ENCODE measurements at places on chromosomes 12 and 14.

DNA sequence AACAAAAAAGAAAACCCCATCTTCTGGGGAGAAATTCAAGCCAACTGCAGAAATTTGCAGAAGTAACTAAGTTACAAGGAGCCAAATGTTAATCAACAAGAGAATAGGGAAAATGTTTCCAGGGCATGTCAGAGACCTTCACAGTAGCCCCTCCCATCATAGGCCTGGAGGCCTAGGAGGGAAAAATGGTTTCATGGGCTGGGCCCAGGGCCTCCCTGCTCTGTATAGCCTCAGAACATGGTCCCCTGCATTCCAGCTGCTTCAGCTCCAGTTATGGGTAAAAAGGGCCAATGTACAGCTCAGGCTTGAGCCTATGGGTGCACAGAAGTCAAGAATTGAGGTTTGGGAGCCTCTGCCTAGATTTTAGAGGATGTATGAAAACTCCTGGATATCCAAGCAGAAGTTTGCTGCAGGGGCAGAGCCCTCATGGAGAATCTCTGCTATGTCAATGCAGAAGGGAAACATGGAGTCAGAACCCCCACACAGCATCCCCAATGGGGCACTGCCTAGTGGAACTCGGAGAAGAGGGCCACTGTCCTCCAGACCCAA, 260.9 kb downstream of the DUSP6 start:
- H3K27me3 ChIP-seq = no peaks in the 10 kb centered on the region
- no peak overlapping the region for H3K27ac ChIP-seq
- peaks cover 8% of the 10 kb centered on the region for H3K36me3 ChIP-seq

DNA sequence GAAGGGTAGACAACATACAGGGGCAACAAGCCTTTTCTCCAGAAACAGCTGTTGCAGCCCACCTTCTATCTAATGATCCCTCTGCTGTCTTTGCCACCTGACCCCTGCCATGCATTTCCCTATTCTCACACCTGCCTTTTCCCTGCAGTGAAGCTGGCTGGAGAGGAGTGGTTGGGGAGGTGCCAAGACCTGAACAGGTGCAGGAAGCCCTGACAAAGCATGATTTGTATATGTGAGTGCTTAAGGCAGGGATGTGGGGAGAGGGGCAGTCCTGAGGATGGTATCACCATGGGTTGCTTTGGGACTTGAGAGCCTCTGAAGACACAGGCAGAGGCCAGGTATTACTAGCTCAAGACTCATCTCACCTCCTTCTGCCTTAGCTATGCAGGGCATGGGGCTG, 2.9 kb upstream of the PFDN5 start:
- H3K27ac ChIP-seq = no peak overlapping the region
- H3K4me3 ChIP-seq = no peak overlapping the region
- no peak for DNase-seq
- H3K36me3 ChIP-seq = peaks cover 23% of the 10 kb centered on the region
- H3K4me1 ChIP-seq = peaks cover 25% of the 10 kb centered on the region
- no peaks in the 10 kb centered on the region for H3K27me3 ChIP-seq

DNA sequence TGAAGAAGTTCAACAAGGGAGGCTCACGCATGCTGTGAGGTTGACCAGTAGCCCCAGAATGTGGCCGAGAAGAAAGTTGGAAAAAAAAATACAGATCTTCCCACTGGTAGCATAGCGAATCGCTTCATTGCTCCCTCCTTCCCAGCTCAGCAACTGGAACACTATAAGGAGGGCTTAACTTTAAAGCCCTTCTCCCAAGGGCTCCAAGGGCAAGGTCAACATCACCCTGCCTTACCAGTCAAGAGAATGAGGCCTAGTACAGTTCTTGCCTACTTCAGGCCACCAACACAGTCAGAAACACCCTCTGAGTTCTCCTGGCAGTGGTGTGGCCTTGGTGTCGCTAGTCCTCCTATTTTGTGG, 14.4 kb downstream of the OXA1L start:
- no peak for DNase-seq
- H3K27ac ChIP-seq = no peak overlapping the region
- no peak overlapping the region for H3K4me3 ChIP-seq
- no peaks in the 10 kb centered on the region for H3K36me3 ChIP-seq
- peaks cover 3% of the 10 kb centered on the region for H3K4me1 ChIP-seq

- no peaks in the 10 kb centered on the region for H3K36me3 ChIP-seq
- H3K4me1 ChIP-seq = no peaks in the 10 kb centered on the region
- no peaks in the 10 kb centered on the region for H3K27me3 ChIP-seq
- peak overlapping the region; percentile 65 for H3K27ac ChIP-seq
- DNase-seq = no peak
- no peak overlapping the region for H3K4me3 ChIP-seq
Measured at GRCh38 chr14:75442642-75443041, 14.8 kb downstream of the JDP2 start.

DNA sequence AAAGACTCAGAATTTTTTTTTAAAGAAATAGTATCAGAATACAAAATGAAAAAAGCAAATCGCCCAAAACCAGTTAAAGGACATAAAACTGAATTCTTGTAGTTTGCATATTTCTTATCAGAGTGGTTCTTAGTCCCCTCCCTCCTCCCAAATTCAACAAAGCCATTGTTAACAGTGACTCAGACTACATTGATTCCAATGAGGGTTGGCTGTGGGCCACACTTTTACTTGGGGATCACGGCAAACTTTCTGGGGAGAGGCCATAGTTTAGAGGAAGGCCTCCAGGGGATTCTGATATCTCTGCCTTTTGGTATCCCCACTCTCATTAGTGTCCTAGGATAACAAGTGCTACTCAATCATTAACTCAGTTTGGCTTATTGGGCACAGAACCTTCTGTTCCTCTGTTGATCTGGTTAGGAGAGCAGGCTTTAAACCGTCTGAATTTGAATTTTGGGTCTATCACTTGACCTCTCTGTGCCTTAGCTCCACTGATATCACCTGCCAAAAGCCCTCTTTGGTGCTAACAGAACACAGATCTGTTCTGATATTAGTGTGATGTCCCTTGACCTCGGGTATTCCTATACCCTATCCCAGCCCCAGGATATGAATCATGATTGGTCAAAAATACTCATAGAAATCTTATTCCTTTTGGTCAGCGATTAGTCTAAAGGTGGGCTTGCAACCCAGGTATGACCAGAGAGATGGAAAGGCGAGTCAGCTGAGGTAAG, 45.2 kb upstream of the APPL2 start:
- no peaks in the 10 kb centered on the region for H3K4me1 ChIP-seq
- H3K27me3 ChIP-seq = peaks cover 13% of the 10 kb centered on the region
- no peak overlapping the region for H3K27ac ChIP-seq
- H3K4me3 ChIP-seq = no peak overlapping the region
- H3K36me3 ChIP-seq = no peaks in the 10 kb centered on the region

GRCh38 chr12:15527201-15528080, 205.1 kb downstream of the PTPRO start:
- H3K36me3 ChIP-seq = no peaks in the 10 kb centered on the region
- H3K27ac ChIP-seq = no peak overlapping the region

GRCh38 chr12:442235-442884, 17.4 kb upstream of the B4GALNT3 start:
- H3K27ac ChIP-seq = no peak overlapping the region
- peaks cover 8% of the 10 kb centered on the region for H3K36me3 ChIP-seq
- no peak overlapping the region for H3K4me3 ChIP-seq

DNA sequence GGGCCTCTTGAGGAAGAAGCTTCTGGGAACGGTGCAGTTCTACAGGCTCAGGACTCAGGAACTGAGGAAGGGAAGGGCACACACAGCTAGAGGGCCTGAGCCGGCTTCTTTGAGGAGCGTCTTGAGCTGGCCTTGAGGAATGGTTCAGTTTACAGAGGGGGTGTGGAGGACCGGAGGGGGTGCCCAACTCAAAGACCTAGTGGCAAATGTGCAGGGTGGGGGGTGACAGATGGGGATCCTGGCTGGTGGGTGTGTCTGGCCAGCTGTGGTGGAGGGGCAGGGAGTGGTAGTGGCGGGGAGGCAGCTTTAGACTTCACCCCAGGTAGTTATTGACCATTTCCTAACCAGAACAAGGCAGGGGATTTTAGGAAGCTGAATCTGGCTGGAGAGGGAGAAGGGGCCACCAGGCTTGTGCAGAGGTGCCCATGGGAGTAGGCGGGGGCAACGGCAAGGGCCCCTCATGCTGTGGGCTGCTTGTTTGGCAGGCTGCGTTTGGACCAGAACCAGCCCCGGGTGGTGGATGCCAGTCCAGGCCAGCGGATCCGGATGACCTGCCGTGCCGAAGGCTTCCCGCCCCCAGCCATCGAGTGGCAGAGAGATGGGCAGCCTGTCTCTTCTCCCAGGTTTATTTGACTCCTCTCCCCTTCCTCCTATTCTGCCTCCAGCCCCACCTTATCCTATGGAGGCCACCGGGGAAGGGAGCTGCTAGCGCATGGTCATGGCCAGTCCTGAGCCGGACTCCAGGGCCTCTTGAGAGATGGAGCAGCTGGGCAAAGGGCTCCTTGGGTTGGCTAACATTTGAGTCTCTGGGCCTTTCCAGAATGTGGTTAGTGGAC, 27.8 kb downstream of the PAPLN start:
- DNase-seq = no peak
- no peaks in the 10 kb centered on the region for H3K36me3 ChIP-seq
- peaks cover 11% of the 10 kb centered on the region for H3K4me1 ChIP-seq
- peak overlapping the region; percentile 23 for H3K4me3 ChIP-seq
- no peaks in the 10 kb centered on the region for H3K27me3 ChIP-seq
- H3K27ac ChIP-seq = no peak overlapping the region

GRCh38 chr14:104224506-104225277, 86.3 kb downstream of the KIF26A start:
- DNase-seq = peak; percentile 49
- peaks cover 4% of the 10 kb centered on the region for H3K36me3 ChIP-seq
- no peak overlapping the region for H3K4me3 ChIP-seq
- H3K27ac ChIP-seq = no peak overlapping the region

DNA sequence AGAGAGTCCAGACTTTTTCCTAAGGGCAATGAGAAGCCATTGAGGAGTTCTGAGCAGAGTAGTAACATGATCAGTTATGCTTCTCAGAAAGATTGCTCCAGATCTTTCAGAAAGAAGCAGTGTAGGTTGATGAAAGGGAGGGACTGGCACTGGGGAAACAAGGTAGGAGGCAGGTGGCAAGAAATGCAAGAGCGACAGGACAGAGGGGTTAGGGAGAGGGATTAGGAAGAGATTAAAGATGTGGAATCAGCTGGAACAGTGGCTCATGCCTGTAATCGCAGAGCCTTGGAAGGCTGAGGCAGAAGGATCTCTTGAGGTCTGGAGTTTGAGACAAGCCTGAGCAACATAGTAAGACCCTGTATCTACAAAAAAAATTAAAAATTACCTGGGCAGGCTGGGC, 3.4 kb downstream of the CDCA3 start:
- DNase-seq = no peak
- H3K4me1 ChIP-seq = peaks cover 26% of the 10 kb centered on the region
- peak overlapping the region; percentile 52 for H3K4me3 ChIP-seq
- peaks cover 19% of the 10 kb centered on the region for H3K36me3 ChIP-seq
- no peak overlapping the region for H3K27ac ChIP-seq
- H3K27me3 ChIP-seq = peaks cover 2% of the 10 kb centered on the region

GRCh38 chr14:98168211-98168985, 1103.6 kb downstream of the BCL11B start:
- peak overlapping the region; percentile 52 for H3K27ac ChIP-seq
- H3K36me3 ChIP-seq = no peaks in the 10 kb centered on the region
- H3K4me1 ChIP-seq = peaks cover 8% of the 10 kb centered on the region
- H3K27me3 ChIP-seq = no peaks in the 10 kb centered on the region
- no peak overlapping the region for H3K4me3 ChIP-seq

DNA sequence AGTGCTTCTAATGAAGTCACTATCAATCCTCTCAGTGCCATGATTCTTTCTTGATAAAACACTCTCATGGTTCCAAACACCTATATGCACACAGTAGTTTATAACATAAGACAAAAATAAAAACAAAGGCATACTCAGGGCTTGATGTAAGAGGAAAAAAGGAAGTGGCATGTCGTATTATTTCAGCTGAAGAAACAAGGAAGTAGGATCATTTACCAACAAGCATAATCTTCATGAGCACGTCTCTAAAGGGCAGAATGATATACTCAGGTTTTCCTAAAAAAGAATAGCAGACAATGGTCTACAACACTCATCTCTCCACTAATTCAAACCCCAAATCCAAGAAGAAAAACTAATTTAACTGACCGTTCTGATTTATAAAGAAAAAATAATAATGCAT, 33.9 kb downstream of the NUMB start:
- peaks cover 17% of the 10 kb centered on the region for H3K4me1 ChIP-seq
- DNase-seq = no peak
- H3K27me3 ChIP-seq = no peaks in the 10 kb centered on the region
- no peak overlapping the region for H3K4me3 ChIP-seq
- peaks cover 3% of the 10 kb centered on the region for H3K36me3 ChIP-seq

GRCh38 chr14:67420102-67420739, 8.3 kb upstream of the PLEK2 start:
- no peak for DNase-seq
- no peaks in the 10 kb centered on the region for H3K4me1 ChIP-seq
- H3K4me3 ChIP-seq = no peak overlapping the region
- H3K36me3 ChIP-seq = no peaks in the 10 kb centered on the region

- no peak overlapping the region for H3K27ac ChIP-seq
- DNase-seq = no peak
- no peaks in the 10 kb centered on the region for H3K4me1 ChIP-seq
- H3K4me3 ChIP-seq = no peak overlapping the region
- H3K27me3 ChIP-seq = no peaks in the 10 kb centered on the region
Measured at GRCh38 chr14:56608689-56609088, 29.1 kb downstream of the TMEM260 start.

DNA sequence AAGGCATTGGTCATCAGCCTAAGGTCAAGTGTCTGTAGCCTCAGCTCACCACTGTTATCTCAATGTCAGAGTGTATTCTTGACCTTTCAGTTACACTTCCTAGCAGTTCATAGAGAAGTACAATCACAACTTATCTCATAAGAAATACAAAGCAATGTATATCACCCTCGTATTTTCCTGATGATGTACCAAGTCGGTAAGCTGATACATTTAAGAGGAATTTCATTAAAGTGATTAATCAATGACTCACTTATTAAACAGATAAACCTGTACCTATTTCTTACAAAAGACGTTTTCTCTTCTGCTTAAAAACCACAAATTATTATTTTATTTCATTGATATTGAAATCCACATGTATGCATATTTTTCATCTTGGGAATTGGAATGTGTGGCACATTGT, 3.9 kb upstream of the PRB3 start:
- no peaks in the 10 kb centered on the region for H3K27me3 ChIP-seq
- no peak overlapping the region for H3K27ac ChIP-seq
- no peak for DNase-seq

DNA sequence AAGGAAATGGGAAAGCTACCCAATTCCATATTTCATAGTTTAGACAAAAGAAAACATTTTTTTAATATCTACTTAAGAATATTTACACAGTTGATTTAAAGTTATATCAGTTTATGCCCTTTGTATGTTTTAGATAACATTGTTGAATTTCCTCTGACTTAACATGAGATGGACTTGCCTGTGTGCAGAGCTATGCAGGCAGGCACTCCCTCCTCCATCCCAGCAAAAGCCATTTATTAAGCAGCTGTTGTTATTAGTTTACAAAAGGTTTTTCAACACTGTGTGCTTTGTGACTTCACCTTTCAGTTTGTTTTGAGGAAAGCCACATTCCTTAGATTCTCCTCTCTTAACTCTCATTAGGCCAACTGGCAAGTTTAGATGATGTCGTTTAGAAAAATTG, 337.5 kb upstream of the PDE3A start:
- H3K36me3 ChIP-seq = no peaks in the 10 kb centered on the region
- no peaks in the 10 kb centered on the region for H3K27me3 ChIP-seq
- no peak overlapping the region for H3K4me3 ChIP-seq
- no peak for DNase-seq
- H3K4me1 ChIP-seq = peaks cover 4% of the 10 kb centered on the region
- no peak overlapping the region for H3K27ac ChIP-seq
